ENCODE measurements at places on chromosomes 5 and 9. TPM values are rescaled to one million over a fixed set of nuclear protein-coding genes. Genes with fewer than 3 reads are reported as not detected.
A peak's percentile ranks its signal among the peaks of the same experiment; 100 is the strongest.

MLANA gene
- total RNA-seq, result not detected

EMB gene
- 19.7 TPM for total RNA-seq

ADAMTS12 gene
- total RNA-seq, result 0.54 TPM

- peak; percentile 34 for DNase-seq
These were observed 178.7 kb downstream of the PPP2R2B start for GRCh38 chr5:146699664-146700418.

GRCh38 chr5:96151891-96152290 is 190.2 kb upstream of the ELL2 start:
- no peak for DNase-seq

DNA sequence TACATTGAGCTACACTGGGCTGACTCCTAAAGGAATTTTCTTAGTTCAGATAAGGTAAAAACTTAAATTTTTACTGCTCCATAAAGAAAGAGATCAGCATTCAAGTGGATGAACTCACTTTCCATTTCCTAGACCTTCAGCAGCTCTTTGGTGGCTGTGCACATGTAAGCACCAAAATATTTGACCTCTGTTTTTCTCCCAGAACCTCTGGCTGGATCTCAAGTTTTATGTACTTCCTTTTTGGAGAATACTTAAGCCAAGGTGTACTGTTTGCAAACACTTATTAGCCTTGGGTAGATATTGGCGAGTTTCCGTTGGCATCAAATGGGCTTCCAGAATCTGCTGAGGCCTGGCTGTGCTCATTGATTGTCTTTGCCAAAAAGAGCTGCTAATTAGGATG is 10.3 kb downstream of the TNC start:
- no peak for DNase-seq

DNA sequence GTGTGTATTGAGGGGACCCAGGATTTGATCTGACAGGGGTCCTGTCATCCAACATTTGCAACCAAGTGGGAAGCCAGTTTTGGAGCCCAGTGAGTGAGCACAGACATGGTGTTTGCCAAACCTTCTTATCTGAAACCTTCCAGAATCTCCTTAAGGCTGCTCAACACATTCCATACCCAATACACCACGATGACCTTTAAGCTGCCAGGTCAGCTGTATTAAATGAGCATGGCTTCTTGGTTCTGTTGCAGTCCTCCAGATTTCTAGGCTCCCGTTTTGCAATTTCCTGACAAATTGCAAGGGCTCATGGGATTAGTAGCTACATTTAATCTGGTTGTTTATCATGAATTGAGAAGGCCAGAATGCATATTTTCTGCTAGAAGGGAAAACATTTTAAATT is 124.2 kb upstream of the ATP10B start:
- DNase-seq, result no peak

Data from glutamatergic neuron (in vitro differentiated cells).